Activated naive CD4-positive, alpha-beta T cell treated with Interleukin-2 at 50 U/mL for 16 hours (primary cell): ENCODE measurements at places on chromosomes 16 and 17.

GRCh38 chr16:67504031-67505021 is 21.0 kb upstream of the AGRP start:
- peak; percentile 32 for DNase-seq

- peak; percentile 62 for DNase-seq
These were observed 30.8 kb downstream of the HLF start for GRCh38 chr17:55295411-55296170.

DNA sequence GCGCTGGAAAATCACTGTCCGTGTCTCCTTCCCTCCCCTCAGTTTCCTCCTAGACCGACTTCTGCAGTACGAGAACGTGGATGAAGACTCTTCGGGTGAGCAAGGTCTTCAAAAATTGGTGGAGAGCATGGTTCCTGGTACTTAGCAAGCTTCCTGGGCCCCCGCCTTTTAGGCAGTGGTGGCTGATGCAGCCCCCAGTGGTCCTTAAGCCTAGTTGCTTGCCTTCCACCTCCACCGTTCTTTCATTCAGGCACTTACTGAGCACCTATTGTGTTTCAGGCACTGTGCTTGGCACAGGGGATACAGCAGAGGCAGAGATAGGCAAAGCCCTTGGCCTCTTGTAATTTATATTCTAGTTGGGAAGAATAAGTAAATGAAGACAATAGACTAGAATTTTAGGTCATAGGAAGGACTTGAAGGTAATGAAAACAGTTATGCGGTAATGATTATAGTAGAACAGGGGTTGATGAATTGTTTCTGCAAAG is 767 bp downstream of the INO80E start:
- no peak for DNase-seq

- DNase-seq = no peak
These were observed 14.6 kb downstream of the RBBP6 start for GRCh38 chr16:24553983-24554382.

DNA sequence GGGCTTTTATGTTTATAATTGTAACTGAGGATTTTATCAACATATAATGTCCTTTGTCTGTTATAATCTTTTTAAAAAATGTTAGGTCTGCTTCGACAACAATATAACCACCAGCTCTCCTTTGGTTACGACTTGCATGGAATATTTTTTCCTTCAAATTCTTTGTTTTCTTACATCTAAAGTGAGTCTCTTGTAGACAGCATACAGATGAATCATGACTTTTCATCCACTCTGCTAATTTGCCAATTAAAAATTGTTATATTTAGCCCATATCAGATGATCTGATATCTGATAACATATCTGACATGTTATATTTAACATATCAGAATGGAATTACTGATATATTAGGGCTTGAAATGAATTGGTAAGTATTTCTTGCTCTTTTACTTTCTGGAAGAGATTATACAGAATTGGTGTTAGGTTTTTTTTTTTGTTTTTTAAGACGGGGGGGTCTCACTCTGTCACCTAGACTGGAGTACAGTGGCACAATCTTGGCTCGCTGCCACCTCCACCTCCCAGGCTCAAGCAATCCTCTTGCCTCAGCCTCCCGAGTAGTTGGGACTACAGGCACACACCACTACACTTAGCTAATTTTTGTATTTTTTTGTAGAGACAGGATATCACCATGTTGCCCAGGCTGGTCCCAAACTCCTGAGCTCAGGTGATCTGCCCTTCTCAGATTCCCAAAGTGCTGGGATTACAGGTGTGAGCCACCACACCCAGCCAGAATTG is 27.5 kb downstream of the TBX21 start:
- no peak for DNase-seq

- DNase-seq = no peak
These were observed 141.1 kb upstream of the HS3ST4 start for GRCh38 chr16:25550647-25551046.

DNA sequence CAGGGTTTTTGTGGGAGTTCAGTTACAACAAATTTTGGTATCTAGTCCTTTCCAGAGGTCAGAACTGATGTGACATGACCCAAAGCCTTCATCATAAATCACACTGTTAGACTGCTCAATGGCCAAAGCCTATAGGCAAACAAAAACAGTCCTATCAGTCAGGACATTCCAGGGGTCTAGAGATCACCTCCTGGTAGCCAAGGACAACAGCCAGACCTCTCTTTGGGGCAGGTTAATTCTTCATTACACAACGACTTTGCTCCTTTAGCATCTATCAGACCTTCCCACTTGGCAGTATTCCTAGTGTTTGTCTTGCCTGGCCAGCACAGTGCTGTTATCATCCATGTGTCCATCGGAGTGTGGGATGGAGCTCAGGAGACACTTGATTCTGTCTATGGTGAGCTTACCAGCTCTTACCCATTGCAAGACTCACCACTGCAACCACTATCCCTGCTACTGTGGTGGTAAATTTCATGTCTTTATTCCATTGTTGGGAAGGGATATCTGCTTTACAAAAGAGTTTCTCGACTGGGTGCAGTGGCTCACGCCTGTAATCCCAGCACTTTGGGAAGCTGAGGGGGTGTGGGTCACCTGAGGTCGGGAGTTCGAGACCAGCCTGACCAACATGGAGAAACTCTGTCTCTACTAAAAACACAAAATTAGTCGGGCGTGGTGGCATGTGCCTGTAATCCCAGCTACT is 95.5 kb upstream of the DHX40 start:
- no peak for DNase-seq

DNA sequence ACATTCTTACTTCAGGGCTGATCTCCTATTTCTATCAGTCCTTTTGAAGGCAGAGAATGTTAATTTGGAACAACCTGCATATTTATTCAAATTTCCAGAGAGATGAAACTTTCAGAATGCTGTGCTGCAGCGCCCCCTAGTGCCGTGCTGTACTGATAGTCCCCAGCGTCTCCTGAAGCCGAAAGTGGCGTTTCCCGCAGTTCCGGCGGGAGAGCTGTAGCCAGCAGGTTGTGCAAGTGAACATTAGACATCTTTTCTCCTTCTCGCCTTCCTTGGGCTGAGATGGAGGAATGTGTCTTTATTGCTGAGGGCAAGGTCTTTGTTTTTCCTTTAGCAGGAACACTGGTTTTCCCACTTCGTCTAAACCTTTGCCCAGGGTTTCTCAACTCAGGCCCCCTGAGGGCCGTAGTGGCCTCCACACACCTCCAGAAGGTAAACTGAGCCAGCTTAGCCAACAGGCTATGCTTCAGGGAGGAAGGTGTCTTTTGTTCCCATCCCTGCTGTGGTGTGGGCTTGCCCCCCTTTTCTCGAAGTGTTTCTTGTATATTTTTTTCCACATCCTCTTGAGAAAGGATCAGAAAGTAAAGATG is 26.4 kb downstream of the USP10 start:
- peak; percentile 82 for DNase-seq

GRCh38 chr16:79008869-79009179 is 591.7 kb downstream of the MAF start:
- DNase-seq = no peak

DNA sequence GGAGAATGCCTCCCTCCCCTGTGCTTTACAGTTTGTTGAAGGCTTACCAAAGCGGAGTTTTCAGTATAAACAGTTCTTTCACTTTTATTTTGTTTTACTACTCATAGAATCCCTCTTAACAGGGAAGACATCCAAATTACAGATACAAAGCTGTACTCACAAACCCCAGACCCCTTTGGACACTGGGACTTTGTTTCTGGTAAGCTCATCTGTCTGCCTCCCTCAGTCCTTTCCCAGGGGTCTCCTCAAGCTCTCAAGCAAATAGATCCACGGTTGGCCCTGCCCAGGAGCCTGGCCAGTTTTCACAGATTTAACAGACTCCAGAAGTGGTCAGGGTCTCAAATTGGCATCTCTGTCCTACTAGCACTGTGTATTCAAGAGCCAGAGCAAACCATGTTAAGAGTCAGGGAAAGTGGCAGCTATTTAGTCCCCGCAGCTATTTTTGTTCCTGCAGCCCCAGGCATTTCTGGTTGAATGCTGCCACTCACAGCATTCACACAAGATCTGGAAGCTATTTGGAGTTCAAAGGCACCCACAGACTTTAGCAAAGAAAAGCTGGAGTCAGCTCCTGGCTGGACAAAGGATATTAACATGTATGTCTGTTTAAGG is 54.2 kb downstream of the TMEM100 start:
- no peak for DNase-seq

GRCh38 chr16:30948667-30949649 is at the start of gene ORAI3:
ORAI3 (plus strand) TSS chr16:30949068; CDS start chr16:30949290, 222 bp downstream.
- peak; percentile 44 for DNase-seq

DNA sequence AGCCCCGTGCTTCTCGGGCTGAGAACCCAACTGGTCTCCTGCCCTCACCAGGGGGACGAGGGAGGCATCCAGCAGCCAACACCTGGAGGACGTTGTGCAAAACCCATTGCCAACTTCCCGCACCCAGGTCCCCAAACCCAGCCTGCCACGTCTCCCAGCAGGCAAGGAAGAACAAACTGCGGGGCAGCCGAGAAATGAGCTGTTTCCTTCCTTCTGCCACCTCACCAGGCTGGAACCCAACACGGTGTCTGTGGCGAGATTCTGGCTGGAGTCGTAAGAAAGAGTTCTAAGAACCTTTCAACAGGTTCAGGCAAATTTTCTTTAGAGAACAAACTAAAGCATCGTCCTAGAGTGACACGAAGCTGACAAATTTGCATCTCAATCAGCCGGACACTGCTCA is 3.6 kb downstream of the SLC43A2 start:
- no peak for DNase-seq

- no peak for DNase-seq
These were observed 46.5 kb downstream of the BAIAP2 start for GRCh38 chr17:81081222-81082176.

- DNase-seq = no peak
These were observed 13.8 kb upstream of the CTCF start for GRCh38 chr16:67548265-67549126.

- no peak for DNase-seq
These were observed 18.9 kb upstream of the GINS2 start for GRCh38 chr16:85707528-85708095.

GRCh38 chr17:44249501-44250246 is 18.3 kb downstream of the SLC4A1 start:
- no peak for DNase-seq

DNA sequence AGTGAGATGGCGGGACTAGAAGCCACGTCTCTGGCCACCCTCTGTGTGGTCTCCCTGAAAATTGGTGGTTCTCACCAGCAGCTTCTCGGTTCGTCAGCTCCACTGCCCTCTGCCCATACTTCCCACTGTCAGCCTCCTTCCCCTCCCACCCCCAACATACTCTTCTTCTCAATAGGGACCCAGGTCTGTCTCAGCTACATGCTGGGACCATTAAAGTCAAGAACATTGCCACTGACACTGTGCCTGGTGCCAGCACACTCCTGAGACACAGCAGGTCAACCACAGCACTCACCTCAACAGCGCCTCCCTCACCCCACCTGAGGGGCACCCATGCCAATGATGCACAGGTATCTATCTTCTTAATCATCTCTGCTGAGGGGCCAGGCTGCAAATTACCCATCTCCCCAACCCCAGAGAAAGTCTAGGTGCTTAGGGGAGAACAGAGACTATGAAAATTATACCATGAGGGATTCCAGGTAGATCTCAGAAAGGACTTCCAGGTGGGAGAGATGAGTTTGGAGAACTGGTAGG is 1.3 kb downstream of the PLXDC1 start:
- no peak for DNase-seq

DNA sequence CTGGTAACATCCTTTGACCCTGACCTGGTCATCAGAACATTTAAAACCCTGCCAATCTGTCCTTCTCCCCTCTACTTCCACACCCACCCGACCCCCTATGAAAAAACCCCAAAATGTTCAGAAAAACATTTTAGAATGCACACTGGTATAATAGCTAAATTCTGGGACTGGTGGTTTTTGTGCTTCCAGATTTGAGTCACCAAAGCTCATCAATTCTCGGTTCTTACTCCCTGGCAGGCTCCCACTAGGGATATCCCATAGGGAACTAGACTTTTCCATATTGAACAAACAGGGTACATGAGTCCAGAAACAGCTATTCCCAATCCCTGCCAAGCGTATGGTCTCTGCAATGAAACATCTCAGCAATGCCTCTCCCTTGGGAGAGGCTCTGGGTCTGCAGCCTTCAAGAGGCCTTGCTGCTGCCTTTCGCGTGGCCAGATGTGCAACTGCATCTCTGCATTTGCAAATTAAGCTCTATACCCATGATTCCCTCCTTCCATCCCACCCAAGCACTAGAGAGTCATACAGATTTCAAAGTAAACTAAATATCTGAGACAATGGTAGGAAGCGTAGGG is 67.7 kb downstream of the SMG6 start:
- DNase-seq = no peak

DNA sequence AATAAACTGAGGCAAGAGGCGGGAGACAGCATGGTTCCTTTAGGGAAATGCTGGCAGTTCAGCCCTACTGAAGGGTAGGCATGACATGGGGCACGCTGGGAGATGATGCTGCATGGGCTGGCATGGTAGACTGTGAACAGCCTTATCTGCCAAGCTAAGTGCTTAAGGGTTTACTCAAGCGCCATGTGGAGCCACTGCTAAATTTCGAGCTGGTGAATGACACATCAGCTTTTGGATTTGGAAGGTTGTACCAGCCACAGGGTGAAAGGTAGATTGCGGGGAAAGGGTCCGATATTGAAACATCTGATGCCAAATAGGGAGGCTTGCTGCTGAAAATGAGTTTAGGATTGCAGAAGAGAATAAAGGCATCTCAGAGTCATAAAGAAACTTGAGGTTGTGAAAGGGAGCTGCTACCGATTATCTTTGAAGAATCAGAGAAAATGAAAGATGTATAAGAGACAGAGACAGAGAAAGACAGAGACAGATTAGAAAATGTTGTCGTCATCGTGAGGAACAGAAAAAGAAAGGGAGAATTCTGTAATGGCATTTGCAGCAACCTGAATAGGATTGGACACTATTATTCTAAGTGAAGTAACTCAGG is 16.3 kb downstream of the PIK3R5 start:
- DNase-seq = peak; percentile 42

GRCh38 chr16:86739178-86739577 is 160.8 kb downstream of the FOXL1 start:
- no peak for DNase-seq

- DNase-seq = no peak
These were observed 2.1 kb downstream of the NEURL4 start for GRCh38 chr17:7327056-7327455.

DNA sequence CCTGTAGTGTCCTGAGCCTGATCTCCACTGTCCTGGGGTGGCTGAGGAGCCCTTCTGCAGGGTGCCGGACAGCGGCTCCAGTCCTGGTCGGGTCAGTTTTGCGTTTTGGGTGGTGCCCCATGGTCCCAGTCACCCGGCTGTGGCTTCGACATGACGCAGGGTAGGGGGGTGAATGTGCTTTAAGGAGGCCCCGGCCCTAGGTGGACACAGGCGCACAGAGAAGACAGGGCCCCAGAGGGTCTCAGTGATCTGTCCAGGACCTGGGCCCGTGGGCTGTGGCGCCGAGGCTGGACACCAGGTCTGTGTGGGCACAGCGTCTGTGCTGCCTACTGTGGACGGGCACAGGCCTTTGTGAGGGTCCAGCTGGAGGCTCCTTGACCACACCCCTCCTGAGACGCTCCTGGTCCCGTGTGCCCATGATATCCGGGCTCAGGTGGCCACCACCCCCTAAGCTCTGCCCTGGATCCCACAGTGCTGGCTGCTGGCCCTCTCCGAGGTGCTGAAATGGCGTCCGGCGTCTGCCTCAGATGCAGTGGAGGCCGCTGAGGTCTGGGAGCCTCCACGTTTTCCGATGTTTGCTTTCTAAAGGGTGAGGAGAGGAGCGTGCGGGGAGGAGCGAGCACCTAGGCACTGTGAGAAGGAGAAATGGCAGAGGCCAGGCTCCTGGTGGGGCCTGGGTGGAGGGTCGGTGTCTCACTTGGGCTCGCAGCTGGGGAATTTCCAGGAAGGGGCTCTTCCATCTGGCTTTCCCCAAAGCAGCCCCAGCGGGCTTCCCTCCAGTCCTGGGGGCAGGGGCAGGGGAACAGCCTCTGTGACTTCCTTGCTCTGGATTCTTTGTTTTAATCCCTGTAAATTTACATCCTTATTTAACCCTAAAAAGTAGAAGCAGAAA is 56.1 kb upstream of the ACSF3 start:
- peak; percentile 24 for DNase-seq
